ENCODE measurements at places on chromosomes 5 and 9.

GRCh38 chr5:58090704-58091103, 369.2 kb downstream of the PLK2 start:
- no peak overlapping the region for H3K27ac ChIP-seq
- no peaks in the 10 kb centered on the region for H3K36me3 ChIP-seq

GRCh38 chr9:33425128-33425533, 22.3 kb downstream of the AQP3 start:
- H3K4me3 ChIP-seq: no peak overlapping the region
- H3K27ac ChIP-seq: no peak overlapping the region
- no peaks in the 10 kb centered on the region for H3K4me1 ChIP-seq
- no peak for DNase-seq
- H3K27me3 ChIP-seq: no peaks in the 10 kb centered on the region
- H3K36me3 ChIP-seq: no peaks in the 10 kb centered on the region

- H3K4me3 ChIP-seq: no peak overlapping the region
- H3K36me3 ChIP-seq: no peaks in the 10 kb centered on the region
- no peaks in the 10 kb centered on the region for H3K4me1 ChIP-seq
- no peak for DNase-seq
- H3K27me3 ChIP-seq: no peaks in the 10 kb centered on the region
Observed at GRCh38 chr9:87375397-87376073, 122.1 kb upstream of the DAPK1 start.

DNA sequence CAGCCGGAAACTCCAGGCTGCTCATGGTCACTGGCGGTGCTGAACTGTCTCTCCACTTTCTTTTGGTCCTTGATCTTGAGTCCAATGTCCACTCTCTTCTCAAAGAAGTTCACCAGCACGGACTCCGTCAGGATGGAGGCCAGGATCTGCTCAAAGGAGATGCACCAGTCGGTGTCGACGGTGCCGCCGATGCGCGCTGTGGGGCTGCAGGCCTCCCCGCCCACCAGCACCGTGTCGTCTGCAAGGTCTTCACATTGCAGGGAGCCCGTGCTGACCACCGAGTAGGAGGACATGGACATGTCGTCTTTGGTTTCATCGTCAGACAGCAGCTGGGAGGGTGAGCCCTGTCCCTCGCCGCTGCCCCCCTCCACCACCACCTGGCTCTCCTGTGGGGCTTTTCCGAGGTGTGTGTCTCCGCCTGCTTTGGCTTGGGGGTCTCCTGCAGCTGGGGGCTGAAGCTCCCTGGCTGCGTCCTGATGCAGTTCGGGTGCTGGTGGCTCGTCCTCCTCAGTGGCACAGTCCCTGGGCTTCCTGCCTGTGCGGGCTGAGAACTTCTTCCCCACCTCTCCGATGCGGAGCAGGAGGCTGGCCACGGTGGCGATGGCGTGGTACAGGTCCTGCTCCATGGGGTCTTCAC, 5.0 kb upstream of the MRNIP start:
- no peak overlapping the region for H3K27ac ChIP-seq
- DNase-seq: no peak
- H3K4me1 ChIP-seq: peaks cover 7% of the 10 kb centered on the region
- H3K4me3 ChIP-seq: no peak overlapping the region
- H3K36me3 ChIP-seq: peaks cover 2% of the 10 kb centered on the region

GRCh38 chr5:126594748-126595485, at the start of gene ALDH7A1:
Gene ALDH7A1, minus strand, starts transcription at chr5:126595219. Its CDS starts 21 bp downstream, at chr5:126595198.
- H3K4me1 ChIP-seq: peaks cover 3% of the 10 kb centered on the region
- H3K4me3 ChIP-seq: peak within 1 kb of the TSS; percentile 82
- DNase-seq: no peak
- no peaks in the 10 kb centered on the region for H3K27me3 ChIP-seq
- no peak within 1 kb of the TSS for H3K27ac ChIP-seq

DNA sequence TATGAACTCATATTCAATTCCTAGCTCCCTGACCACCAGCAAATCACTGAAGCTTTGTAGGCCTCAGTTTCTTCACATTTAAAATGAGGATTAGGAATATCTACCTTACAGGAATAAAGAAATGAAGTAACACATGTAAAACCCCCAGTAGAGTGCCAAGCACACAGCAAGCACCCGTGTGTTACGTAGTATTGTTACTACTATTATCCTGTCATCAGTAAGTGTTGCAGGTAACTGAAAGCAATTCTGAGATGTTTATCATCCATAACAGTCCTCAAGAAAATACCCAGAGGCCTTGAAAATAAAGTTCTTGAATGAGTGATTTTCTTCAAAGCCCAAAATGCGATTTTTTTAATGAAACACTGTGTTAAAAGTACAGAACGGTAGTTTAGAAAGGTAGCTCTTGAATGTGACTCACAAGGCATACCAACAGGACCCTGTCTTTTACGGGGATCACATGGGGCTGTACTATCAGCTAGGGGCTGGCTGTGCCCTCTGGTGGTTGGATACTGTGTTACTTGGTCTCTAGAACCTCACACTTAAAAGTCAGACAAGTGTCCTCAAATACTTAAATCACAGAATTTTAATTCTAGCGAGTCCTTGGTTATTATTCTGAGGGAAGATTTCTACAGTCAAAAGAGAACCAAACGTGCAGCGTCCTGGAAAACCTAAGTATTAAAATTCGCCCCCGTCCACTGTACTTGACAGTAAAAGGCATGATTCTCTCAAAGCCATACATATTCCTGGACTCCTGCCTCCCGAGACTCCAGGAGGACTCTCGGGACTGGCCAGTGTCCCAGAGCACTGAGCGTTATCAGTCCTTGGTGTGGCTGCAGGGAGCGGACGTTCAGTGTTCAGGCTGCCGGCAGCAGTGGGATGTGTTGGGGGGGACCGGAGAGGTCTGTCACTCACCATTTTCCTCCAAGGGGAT, 725 bp downstream of the NDUFB6 start:
- peak overlapping the region; percentile 100 for H3K4me3 ChIP-seq
- peaks cover 9% of the 10 kb centered on the region for H3K36me3 ChIP-seq
- peak; percentile 77 for DNase-seq
- peaks cover 19% of the 10 kb centered on the region for H3K4me1 ChIP-seq

DNA sequence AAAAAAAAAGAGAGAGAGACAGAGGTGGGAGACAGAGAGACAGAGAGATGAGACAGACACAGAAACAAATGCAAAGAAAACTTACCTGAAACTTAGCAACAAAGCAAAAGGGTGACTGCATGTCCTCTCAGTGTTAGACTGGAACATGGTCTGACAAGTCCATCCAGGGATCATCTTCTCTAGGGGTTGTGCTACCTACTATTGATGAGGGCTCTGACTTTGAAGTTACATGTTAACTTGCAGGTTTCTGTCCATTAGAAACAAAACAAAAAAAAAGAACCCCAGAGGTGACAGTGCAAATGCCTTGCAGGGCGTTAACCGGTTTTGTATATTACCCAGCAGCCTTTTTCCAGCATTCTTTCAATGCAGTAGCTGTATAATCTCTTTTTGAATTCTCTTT, 13.6 kb upstream of the SPARC start:
- no peak overlapping the region for H3K27ac ChIP-seq
- H3K4me3 ChIP-seq: no peak overlapping the region
- H3K4me1 ChIP-seq: no peaks in the 10 kb centered on the region
- DNase-seq: no peak
- no peaks in the 10 kb centered on the region for H3K36me3 ChIP-seq
- H3K27me3 ChIP-seq: peaks cover 16% of the 10 kb centered on the region

DNA sequence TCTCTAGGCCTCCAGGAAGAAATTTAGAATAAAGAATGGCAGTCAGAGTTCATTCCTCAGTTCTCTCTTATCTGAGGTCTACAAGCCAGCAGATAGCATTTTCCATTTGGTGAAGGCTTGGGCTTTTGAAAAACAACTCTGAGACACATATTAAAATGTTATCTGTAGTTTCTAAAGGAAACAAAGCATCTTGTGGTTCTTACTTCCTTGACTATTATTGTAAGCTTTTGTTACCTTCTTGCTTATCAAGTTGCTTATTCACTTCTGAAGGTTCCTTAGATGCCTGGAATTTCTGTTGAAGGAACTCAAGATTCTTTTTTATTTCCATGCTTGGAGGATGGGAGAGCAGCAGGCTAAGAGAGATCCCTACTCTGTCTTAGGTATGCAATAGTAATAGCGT, 79.2 kb upstream of the MRPS30 start:
- H3K36me3 ChIP-seq: no peaks in the 10 kb centered on the region
- H3K27me3 ChIP-seq: no peaks in the 10 kb centered on the region
- H3K4me1 ChIP-seq: no peaks in the 10 kb centered on the region
- no peak overlapping the region for H3K4me3 ChIP-seq
- DNase-seq: no peak

DNA sequence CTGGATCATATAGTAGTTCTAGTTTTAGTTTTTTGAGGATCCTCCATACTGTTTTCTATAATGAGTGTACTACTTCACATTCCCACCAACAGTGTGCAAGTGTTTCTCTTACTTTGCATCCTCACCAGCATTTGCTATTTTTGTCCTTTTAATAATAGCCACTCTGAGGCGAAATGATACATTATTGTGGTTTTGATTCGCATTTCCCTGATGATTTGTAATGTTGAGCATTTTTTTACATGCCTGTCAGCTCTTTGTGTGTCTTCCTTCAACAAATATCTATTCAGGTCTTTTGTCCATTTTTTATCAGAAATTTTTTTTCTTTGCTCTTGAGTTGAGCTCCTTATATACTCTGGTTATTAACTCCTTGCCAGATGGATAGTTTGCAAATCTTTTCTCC, 114.0 kb downstream of the ADAMTSL1 start:
- no peak overlapping the region for H3K27ac ChIP-seq
- H3K36me3 ChIP-seq: no peaks in the 10 kb centered on the region
- no peaks in the 10 kb centered on the region for H3K4me1 ChIP-seq
- H3K27me3 ChIP-seq: no peaks in the 10 kb centered on the region

- H3K27ac ChIP-seq: peak overlapping the region; percentile 74
- peak; percentile 69 for DNase-seq
- H3K36me3 ChIP-seq: peaks cover 7% of the 10 kb centered on the region
- H3K4me1 ChIP-seq: peaks cover 35% of the 10 kb centered on the region
- H3K4me3 ChIP-seq: no peak overlapping the region
Observed at GRCh38 chr5:671459-672328, 21.5 kb downstream of the TPPP start.

DNA sequence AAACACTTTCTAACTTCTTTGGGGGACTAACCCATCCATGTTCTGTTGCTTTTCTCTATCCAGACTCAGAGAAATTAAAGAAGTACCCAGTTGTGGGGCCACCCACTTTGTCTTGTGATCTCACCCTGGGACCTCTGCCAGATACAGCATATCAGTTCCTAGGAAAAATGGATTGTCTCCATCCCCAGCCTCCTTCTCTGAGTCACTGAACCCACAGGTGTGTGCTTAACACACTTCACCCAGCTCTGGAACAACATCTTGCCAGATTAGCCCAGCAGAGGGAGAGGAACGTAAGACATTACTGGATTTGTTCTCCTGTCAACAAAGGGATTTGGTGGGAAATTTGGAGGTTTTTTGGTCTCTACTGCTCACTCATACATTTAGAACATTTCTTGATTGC, 19.2 kb downstream of the FAM240B start:
- H3K4me1 ChIP-seq: no peaks in the 10 kb centered on the region
- no peak for DNase-seq
- no peak overlapping the region for H3K27ac ChIP-seq
- H3K27me3 ChIP-seq: peaks cover 3% of the 10 kb centered on the region

- H3K4me3 ChIP-seq: no peak overlapping the region
- H3K36me3 ChIP-seq: no peaks in the 10 kb centered on the region
- H3K27ac ChIP-seq: no peak overlapping the region
- H3K27me3 ChIP-seq: no peaks in the 10 kb centered on the region
- no peak for DNase-seq
Observed at GRCh38 chr9:32867026-32867425, 83.7 kb downstream of the TMEM215 start.

DNA sequence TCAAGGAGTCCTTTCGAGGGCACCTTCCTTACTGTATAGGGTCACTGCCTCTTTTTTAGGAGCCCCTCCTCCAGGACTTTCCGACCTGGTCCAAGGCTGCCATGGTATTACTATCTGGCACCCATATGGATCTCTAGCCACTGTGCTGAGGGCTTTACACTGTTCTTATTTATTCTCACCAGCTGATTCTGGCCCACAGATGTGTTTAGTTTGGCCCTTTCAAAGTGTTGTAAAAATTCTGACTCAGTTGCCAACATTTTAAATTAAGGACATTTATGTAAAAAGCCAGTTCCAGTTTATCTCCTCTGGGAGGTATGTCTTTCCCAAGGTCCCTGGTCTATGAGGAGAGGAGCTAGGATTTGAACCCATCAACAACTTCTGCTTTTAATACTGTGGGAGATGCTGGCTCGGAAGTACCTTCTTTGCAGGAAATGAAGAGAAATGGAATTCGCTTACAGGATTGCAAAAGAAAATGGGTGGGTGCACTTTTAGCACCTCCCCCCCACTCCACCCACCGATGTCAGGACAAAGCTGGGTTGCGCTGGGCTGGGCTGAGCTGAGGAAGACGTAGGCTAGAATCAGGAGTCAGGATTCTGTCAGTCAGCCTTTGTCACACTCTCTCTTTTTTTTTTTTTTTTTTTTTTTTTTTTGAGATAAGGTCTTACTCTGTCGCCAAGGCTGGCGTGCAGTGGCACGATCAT, 7.8 kb downstream of the JADE2 start:
- DNase-seq: no peak
- peaks cover 54% of the 10 kb centered on the region for H3K36me3 ChIP-seq
- no peak overlapping the region for H3K27ac ChIP-seq
- peaks cover 95% of the 10 kb centered on the region for H3K4me1 ChIP-seq
- no peak overlapping the region for H3K4me3 ChIP-seq
- H3K27me3 ChIP-seq: no peaks in the 10 kb centered on the region

DNA sequence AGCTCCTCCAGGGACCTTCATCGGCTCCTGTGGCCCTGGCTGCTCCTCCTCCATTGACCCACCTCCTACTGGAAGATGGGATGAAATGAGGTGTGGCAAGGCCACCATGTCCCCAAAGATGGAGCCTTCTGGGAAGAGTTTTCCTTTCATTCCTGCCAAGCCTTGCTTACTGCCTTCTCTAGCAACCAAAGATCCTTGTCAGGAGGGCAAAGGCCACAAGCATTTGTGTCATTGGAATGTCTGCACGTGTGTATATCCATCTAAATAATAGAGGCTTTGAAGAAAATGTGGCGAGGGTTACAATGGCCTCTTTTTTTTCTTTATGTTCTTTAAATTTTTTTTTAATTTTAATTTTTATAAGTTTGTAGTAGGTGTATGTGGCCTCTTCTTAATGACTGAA, 313.6 kb downstream of the ARHGEF28 start:
- no peak for DNase-seq
- H3K27ac ChIP-seq: no peak overlapping the region
- no peaks in the 10 kb centered on the region for H3K4me1 ChIP-seq
- no peak overlapping the region for H3K4me3 ChIP-seq

- H3K27me3 ChIP-seq: no peaks in the 10 kb centered on the region
- no peaks in the 10 kb centered on the region for H3K36me3 ChIP-seq
- no peak overlapping the region for H3K27ac ChIP-seq
- no peak overlapping the region for H3K4me3 ChIP-seq
- no peaks in the 10 kb centered on the region for H3K4me1 ChIP-seq
Observed at GRCh38 chr9:37229882-37230482, 109.6 kb downstream of the ZCCHC7 start.

- H3K27me3 ChIP-seq: no peaks in the 10 kb centered on the region
- H3K27ac ChIP-seq: no peak overlapping the region
- H3K36me3 ChIP-seq: no peaks in the 10 kb centered on the region
- DNase-seq: peak; percentile 79
- H3K4me1 ChIP-seq: no peaks in the 10 kb centered on the region
Observed at GRCh38 chr9:112793213-112793810, 42.8 kb downstream of the SNX30 start.
